Upper lobe of left lung (tissue), 6 donors: ENCODE measurements at places on chromosomes 1 and 21. TPM values are rescaled to one million over a fixed set of nuclear protein-coding genes. Genes with fewer than 3 reads are reported as not detected.
A peak's percentile ranks its signal among the peaks of the same experiment; 100 is the strongest.

The SPATA45 gene
- not detected for total RNA-seq

The NBPF20 gene
- 9.4 TPM for total RNA-seq

The PRAMEF10 gene
- not detected for total RNA-seq

The TUFT1 gene
- 9.9 TPM for total RNA-seq

The PLD5 gene
- 0.15 TPM for total RNA-seq

The GPR61 gene
- not detected for total RNA-seq

The WNT3A gene
- total RNA-seq, result 1.0 TPM

The RGS4 gene
- total RNA-seq, result not detected

The TRNP1 gene
- total RNA-seq, result 38.0 TPM

The AQP10 gene
- 0.49 TPM for total RNA-seq

The UQCRHL gene
- total RNA-seq, result 2.1 TPM

The FNBP1L gene
- total RNA-seq, result 28.5 TPM

- DNase-seq, result no peak
Measured at GRCh38 chr21:42542596-42542995, 28.9 kb downstream of the SLC37A1 start.

GRCh38 chr1:230614121-230614520 lies 28.2 kb upstream of the COG2 start:
- DNase-seq, result no peak

DNA sequence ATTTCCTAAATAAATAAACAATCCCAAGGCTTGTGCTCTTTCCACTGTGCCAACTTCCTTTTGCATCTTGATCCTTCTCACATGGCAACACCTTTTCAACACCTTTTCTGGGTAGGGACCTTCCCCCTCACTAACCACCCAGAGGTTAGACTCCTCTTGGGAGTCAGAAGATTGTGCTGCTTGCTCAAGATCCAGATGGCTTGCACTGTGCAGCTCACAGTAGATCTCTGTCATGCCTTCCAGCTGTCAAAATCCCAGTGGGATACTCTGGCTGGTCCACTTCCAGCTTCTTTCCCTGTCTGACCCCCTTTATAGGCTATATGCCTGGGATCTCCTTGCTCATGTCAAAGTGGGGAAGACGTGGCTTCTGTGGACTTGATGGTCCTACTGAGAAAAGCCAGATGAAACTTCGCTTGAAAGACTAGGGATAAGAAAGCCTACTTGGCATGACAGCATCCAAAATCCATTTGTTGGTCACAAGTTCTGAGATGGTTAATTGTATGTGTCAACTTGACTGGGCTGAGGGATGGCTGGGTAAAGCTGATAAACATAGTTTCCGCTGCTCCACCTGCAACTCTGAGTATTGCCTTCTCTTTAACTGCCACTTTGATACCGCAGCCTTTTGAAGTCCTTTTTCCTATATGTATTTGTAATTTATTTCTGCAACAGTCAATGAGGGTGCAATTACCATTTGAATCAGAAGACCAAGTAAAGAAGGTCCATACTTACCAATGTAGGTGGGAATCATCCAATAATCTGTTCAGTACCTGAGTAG lies 74.5 kb downstream of the S1PR1 start:
- DNase-seq, result no peak

GRCh38 chr1:64546013-64546412 lies 76.1 kb downstream of the CACHD1 start:
- DNase-seq, result no peak

- DNase-seq, result no peak
Measured at GRCh38 chr1:57222307-57222706, 201.6 kb downstream of the DAB1 start.

GRCh38 chr1:187041104-187041503 lies 212.4 kb downstream of the PLA2G4A start:
- no peak for DNase-seq

GRCh38 chr1:78168306-78168705 lies 122.5 kb downstream of the GIPC2 start:
- no peak for DNase-seq

- no peak for DNase-seq
Measured at GRCh38 chr1:106717591-106717990, 338.9 kb upstream of the PRMT6 start.

- DNase-seq, result no peak
Measured at GRCh38 chr1:103917795-103918194, 168.1 kb downstream of the AMY1C start.

DNA sequence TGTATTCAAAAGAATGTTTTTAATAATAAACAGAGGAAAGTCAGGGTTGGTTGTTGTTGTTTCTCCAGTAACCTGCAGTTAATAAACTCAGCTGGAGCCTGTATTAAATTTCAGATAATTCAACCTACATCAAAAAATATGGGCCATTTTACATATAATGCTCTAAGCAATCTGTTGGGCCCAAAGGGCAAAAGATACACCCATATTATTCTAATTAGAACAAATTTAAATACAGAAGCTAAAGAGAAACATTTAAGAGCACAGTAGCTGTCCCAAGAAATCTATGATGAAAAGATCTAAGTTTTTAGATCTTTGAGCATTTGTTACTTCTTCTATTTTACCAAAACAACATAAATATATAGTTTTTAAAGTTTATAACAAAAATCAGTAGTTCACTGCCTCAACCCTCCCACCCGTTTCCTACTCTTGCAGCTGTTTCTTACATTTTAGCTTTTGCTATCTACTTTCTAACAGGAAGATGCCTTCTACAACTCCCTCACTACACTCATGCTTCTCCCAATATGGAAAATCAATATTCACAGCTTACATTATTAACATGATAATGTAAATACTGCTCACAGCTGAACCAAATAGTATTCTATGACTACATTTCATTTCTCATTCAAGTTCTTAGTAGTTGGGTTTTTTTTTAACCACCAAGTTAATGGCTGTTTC lies 94.9 kb upstream of the LBR start:
- DNase-seq, result no peak

DNA sequence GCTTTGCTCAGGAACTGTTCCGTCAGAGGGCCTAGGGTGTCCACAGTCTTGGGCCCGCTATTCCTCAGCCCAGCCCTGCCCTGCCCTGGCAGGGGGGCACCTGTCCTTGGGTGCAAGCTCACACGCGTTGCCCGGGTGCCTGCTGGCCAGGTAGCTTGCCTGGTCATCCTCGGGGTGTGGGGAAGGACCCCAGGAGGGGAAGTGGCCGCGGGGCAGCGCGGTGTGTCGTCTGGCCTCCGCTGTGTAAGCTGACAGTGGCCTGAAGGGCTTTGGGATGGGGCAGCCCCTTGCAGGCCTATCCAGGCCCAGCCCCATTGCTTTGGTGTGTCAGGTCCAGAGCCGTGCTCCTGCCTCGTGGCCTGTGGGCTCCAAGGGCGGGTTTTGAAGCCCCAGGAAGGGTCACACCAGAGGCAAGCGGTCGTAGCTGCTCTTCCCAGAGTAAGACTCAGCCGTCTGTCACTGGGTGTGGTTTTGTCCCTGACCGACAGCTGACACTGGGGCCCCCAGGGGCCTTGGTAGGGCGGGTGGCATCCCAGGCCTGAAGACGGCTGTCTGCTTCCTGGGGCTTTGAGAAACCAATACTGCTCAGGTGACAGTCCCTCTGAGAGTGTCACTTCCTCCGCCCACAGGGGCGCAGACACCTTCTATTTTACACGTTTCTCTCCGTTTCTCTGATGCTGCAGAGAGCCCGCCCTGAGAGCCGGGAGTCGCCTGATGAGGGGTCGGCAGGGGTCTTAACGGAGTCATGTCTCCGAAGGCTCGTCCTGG lies 72.1 kb downstream of the SKI start:
- DNase-seq, result peak; percentile 59

DNA sequence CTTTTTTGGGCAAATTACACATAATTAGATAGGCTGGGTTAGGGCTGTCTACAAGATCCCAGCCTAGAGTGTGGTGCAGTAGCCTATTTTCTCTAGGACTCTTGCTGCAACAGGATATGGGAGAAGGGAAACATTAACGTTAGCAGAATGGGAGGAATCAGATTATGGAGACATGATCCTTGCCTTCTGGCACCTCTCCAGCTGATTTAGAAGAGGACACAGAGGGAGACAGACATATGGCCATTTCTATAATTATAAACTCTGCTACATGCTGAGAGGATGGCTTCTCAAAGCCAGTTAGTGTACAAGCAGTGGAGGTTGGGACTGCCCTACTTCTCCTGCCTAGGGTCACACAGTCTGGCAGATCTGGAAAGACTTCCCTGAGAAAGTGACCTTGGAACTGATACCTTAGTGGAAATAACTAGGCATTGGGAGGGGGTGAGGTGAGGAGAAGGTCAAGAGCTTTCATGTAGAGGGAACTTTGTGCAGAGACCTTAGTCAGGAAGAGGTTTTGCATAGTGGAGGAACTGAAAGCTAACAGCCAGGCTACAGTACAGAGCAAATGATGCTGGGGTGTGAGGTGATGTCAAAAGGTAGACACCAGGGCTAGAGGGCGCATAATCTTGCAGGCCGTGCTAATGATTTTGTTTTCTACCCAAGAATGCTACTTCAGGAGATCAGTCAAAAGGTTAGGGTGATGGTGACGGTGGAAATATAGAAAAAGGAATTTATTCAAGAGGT lies 1.2 kb upstream of the CD1D start:
- no peak for DNase-seq

GRCh38 chr21:31198575-31198974 lies 145.5 kb downstream of the TIAM1 start:
- no peak for DNase-seq

DNA sequence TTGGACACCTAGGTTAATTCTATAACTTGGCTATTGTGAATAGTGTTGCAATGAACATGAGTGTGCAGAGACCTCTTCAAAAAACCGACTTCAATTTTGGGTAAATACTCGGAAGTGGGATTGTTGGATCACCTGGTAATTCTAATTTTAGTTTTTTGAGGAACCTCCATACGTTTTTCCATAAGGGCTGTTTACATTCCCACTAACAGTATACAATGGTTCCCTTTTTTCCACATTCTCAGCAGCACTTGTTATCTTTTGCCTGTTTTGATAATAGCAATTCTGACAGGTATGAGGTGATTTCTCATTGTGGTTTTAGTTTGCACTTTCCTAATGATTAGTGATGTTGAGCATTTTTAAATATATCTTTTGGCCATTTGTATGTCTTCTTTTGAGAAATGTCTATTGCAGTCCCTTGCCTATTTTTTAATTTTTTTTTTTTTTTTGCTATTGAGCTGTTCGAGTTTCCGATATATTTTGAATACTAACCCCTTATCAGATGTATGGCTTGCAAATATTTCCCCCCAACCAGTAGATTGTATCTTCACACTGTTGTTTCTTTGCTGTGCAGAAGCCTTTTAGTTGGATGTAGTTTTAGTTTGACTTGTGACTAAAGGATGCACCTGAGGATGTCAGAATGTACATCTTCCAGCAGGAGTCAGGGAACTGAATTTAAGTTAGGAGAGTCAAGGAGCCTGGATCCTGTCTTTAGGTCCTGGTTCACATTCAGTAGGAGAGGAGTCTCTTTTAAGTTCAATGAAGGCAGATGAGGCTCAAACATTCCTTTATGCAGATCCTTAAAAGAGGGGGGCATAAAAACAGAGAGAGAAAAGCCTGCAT lies 120.0 kb downstream of the S1PR1 start:
- DNase-seq, result no peak

DNA sequence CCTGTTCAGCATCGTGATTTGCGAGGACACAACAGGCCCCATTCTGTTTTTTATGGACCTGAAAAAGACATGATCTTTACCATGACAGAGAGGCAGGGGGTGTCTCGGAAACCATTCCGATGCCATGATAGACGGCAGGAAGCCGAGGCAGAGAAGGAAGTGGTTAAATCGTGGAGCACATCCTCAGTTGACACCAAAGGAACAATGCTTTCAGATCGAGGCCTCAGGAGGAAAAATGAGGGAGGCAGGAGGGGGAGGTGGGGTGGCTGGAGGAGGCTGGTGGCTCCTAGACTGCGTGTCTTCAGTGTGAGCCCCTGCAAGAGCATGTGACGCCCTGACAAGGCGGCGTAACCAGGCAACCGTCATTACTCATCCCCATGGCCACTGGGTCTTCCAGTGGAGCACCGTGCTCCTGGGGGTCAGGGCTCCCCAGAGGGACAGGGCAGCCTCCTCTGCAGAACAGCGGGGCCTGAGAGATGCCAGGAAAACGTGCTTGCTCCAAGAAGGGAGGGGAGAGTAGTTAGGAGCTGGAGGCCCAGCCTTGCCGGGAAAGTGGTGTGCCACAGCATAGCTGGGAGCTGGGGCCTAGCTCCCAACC lies 172.8 kb upstream of the TMEM51 start:
- no peak for DNase-seq
